ENCODE measurements at places on chromosomes 13 and 19.

DNA sequence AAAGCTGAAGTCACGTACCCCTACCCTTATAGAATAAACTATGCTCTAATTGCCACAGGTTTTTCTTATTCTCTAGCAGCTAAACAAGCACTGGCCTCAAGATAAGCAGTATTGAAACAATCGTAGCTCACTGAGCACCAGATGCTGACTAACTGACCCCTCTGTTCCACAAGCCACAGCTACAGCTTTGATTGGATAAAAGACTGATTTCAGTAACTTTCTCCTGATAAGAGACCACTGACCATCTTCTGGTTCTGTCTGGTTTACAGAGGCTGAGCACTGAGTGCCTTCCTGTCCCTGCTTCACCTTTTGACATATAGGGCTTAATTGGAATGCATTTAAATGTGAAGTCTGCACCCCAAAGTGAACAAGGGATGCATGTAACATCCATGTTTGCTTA, 8.4 kb upstream of the RAP2A start:
- no peak for DNase-seq

- DNase-seq: no peak
Observed at GRCh38 chr19:51647318-51647717, 693 bp upstream of the SIGLEC14 start.

DNA sequence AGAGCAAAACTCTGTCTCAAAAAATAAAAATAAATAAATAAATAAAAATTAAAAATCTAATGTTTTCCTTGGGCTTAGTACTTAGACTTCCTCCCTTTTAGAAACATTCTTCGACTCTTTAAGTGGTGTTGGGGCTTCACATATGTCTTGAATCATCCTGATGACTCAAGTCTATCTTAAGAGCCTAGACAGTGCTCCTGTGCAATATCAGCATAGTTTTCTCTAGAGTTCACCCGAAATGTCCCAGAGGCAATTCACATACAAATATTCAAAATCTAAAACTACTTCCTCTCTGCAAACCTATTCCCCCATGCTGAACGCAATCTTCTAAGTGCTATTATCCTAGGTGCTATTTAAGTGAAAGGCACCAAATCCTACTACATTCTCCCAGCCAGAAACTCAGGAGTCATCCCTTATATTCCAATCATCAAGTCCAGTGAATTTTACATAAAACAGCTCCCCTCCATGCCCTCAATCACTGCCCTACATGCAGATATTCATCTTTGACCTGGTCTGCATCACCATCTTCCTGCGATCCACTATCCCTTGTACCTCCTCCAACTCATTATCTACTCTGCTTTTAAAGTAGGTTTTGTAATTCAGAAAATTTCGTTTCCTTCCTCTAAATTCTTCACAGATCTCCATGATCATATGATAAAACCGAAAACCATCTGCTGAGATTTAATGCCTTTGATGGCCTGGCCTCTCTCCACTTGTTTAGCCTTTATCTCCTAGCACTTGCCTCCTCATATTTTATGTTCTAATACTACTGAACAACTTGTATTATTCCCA, 102.7 kb downstream of the ELF1 start:
- DNase-seq: no peak

DNA sequence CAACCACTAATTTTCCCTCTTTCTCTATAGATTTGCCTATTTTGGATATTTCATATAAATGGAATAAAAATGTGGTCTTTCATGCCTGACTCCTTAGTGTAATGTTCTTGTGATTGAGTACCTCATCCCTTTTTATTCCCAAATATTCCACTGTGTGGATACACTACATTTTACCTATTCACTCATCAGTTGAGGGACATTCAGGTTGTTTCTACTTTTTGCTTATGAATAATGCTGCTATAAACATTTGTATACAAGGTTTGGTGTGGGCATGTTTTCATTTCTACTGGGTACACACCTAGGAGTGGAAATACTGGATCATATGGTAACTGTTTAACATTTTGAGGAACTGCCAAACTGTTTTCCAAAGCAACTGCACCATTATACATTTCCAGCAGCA, 5.1 kb upstream of the WBP4 start:
- no peak for DNase-seq

DNA sequence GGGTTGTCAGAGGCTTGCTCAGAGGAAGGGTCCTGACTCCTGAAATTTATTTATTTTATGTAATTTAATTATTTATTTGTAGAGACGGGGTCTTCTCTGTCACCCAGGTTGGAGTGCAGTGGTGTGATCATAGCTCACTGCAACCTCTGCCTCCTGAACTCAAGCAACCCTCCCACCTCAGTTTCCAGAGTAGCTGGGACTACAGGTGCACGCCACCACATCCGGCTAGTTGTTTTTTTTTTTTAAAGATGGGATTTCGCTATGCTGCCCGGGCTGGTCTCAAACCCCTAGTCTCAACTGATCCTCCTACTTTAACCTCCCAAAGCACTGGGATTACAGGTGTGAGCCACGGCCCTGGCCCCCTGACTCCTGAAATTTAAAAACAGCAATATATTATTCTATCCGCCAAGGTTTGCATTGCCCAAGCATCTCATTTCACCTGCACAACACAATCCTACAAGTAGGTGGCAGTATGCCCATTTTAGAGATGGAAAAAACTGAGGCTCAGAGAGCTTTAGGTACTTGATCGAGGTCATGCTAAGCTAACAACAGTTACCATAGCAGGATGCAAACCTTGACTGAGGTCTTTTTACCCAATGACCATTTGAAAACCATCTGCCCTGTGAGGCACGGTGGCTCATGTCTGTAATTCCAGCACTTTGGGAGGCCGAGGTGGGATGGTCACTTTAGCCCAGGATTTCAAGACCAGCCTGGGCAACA, 18.1 kb downstream of the ARHGEF18 start:
- no peak for DNase-seq

GRCh38 chr19:31882709-31883108, 462.7 kb upstream of the ZNF507 start:
- DNase-seq: no peak

GRCh38 chr13:71864094-71864985, 2.7 kb downstream of the DACH1 start:
- peak; percentile 84 for DNase-seq

- no peak for DNase-seq
Observed at GRCh38 chr13:50203256-50203941, 188.2 kb downstream of the KCNRG start.

DNA sequence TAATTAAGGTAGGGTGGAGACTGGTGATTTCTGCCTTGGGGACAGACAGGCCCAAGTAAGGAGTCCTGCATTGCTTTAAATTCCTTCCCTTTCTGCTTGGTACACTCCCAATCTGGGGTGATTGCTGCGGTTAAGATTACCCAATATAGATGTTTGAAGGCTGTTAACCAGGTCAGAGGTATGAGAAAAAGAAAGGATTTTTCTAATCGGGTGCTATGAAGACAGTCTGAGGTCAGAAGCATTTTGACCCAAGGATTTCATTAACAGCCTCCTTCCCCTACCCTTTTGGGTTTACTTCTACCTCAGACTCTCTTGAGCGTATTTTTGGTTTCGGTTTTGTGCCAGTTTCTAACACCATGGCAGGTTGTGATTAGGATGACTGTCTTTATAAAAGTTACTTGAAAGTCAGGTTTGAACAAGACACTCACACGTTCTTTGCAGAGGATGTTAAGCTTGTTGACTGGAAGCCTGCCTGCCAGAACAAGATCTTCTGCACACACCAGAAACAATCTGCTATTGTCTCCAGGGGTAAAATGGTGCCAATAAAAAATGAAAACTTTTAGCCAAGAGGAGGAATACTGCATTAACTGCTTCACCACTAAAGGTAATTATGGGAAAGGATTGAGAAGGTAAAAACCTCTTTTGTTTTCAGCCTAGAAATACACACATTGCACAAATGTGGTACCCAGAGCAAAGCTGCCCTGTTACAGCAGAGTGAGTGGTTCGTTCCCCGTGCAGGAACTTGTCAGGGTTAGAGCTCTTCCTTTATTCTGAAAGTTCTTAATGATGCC, 108.8 kb downstream of the NDFIP2 start:
- no peak for DNase-seq

GRCh38 chr19:50896591-50897190, 14.5 kb downstream of the KLK4 start:
- DNase-seq: no peak

GRCh38 chr13:20069956-20070355, 90.9 kb downstream of the GJA3 start:
- DNase-seq: no peak

- no peak for DNase-seq
Observed at GRCh38 chr13:32796754-32797153, 210.5 kb downstream of the PDS5B start.

- DNase-seq: peak; percentile 54
Observed at GRCh38 chr19:17294051-17294891, 9.0 kb downstream of the ABHD8 start.

- no peak for DNase-seq
Observed at GRCh38 chr19:3481241-3482090, 1.1 kb upstream of the SMIM24 start.

GRCh38 chr19:2867025-2867991, at the start of gene ZNF556:
ZNF556 (plus strand) TSS chr19:2867335; CDS start chr19:2867422, 87 bp downstream.
- DNase-seq: no peak

- DNase-seq: no peak
Observed at GRCh38 chr13:26660766-26661165, 99.8 kb downstream of the GPR12 start.

DNA sequence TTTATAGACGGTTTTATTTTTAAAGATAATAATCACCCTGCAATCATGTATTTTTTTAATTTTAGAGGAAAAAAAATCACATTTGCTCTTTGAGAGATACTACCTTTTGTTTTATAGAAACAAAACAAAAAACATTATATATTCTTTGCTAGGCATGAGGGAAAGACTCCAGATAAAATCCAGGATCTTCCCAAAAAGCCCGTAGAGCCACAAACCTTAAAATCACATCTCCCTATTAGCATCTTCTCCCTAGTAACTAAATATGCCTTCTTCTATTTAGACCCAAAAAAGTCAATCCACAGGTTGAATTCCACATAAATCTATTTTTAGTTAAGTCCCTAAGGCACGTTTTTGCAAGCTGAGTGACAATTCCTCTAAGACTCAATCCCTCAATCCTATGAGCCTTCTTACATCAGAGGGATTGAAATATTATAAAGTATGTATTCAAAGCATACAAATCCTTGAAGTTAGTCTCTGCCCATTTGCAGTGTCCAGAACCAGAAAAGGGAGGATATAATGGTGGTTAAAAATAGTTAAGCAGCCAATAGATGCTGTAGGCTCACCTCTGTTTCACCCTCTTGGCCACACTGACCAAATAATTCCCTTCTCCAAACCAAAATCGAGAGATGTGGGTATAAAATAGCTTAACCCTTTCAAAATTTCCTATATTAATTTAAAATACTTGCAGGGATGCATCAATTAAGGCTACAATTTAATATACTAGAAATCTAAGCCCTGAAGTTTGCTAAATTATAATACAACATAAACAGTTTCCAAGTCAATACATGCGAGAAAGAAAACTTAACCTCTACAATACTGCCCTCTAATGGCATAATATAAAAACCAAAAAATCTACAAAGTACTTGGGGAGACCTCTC, 64.0 kb downstream of the SERP2 start:
- no peak for DNase-seq

DNA sequence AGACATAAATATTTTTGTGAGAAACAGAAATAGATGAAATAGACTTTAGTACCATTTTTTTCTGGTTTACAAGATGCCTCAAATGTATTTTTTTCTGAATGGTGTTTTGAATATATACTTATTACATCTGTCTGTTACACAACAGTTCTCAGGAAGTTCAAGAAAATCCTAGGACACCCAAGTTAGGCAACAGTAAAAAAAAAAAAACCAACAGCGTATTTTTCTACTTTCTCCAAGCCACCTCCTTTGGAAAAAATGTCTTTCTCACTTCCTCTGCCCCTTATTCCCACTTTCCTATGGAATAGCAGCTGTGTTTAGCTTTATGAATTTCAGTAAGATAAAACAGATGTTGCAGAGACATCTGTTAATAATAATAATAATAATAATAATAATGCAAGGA, 489.6 kb upstream of the KLF12 start:
- DNase-seq: no peak

GRCh38 chr19:53308339-53308811, 25.2 kb upstream of the ZNF845 start:
- DNase-seq: no peak

GRCh38 chr13:35789335-35790165, 313.1 kb upstream of the MAB21L1 start:
- DNase-seq: no peak

GRCh38 chr13:20426766-20427448, 98.8 kb downstream of the CRYL1 start:
- DNase-seq: no peak

DNA sequence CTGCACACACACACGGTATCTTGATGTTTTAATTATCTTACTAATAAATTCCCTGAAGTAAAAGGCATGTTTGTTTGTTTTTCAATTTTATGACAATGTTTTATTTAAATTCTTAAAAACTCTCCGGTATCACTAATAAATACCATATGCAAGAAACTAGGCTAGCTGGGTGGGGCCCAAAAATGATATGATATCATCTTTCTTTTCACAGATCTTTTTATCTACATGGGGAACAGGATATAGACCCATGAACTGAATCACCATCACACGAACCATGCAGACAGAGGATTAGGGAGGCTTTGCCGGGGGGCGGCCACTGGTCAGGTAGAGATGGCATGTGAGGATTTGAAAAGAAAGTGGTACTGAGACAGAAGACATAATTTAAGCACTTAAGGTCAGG, 266.4 kb downstream of the ENOX1 start:
- DNase-seq: no peak

GRCh38 chr19:1136201-1136600, 32.4 kb downstream of the GPX4 start:
- DNase-seq: no peak

GRCh38 chr13:33684874-33685273, 133.1 kb upstream of the RFC3 start:
- DNase-seq: no peak

- DNase-seq: no peak
Observed at GRCh38 chr13:28636069-28636468, 22.9 kb upstream of the POMP start.

DNA sequence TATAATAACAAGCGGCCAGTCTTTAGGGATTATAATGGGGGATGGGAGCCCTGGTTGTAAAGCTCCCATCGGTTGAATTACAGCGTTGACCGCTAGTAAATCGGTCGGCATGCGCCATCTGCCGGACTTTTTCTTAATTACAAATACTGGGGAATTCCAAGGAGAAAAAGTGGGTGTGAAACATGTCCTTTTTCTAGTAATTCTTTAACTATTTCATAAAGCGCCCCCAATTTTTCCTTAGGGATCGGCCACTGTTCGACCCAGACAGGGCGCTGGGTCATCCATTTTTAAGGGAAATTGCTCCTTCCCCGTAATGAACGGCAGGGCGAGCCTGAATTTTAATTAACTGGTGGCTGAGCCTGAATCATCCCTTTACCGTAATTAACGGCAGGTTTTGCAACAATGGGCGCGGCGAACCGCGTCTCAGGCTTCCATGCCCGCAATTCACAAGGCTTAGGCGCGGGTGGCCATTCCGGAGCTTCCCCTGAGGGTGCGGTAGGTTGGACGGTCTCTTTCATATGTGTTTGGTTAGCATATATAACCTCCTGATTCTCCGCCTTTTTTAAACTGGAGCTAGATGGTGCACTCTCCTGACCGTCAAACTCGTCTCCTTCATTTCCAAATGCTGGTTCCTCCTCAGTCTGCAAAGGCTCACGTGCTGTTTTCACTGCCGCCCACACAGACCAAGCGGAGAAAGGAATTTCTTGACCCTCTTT, 30.2 kb upstream of the EVI5L start:
- DNase-seq: peak; percentile 65

- DNase-seq: no peak
Observed at GRCh38 chr19:54850930-54851329, 687 bp downstream of the KIR3DL2 start.

GRCh38 chr19:9865732-9866501, 30.8 kb downstream of the PIN1 start:
- DNase-seq: no peak

GRCh38 chr19:39737351-39737750, 478 bp downstream of the CLC start:
- no peak for DNase-seq
